Cerebellar cortex (tissue), 1 donor: ENCODE measurements at places on chromosomes 6 and 20.

- no peak for DNase-seq
Observed at GRCh38 chr20:52798124-52798523, 174.0 kb upstream of the TSHZ2 start.

DNA sequence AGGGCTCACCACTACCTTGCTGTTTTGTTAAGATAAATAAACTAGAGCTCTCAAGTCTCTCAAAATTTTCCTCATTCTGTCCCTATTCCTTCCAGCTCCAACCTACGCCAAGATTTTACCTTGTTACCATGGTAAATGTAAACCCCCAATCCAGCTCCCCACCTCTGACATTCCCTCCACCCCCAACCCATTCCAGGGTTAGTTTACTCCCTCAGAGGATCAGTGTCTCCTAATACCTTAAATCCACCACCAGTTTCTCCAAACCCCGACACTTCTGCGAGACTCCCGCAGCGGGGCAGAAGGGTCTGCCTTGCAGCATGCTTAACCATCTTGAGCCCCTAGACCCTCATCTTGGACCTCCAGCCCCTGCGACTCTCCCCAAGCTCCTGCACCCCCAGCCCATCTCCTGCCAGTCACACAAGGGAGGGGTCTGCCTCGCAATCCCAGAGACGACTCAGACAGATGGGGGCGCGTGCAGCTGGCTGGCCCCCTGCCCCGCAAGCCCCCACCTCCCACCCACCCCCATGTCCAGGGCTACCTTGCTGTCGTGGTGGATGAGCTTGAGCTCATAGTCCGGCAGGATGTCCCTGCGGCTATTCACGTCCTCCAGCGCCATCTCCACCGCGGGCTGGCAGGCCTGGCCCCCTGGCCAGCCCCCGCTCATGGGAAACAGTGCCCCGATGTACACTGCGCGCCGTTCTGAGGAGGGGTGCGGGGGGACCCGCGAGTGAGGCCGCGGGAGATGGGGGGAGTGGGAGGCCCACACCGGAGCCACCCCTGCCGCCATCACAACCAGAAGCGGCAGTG lies 5.8 kb downstream of the GABBR1 start:
- DNase-seq, result peak; percentile 14

DNA sequence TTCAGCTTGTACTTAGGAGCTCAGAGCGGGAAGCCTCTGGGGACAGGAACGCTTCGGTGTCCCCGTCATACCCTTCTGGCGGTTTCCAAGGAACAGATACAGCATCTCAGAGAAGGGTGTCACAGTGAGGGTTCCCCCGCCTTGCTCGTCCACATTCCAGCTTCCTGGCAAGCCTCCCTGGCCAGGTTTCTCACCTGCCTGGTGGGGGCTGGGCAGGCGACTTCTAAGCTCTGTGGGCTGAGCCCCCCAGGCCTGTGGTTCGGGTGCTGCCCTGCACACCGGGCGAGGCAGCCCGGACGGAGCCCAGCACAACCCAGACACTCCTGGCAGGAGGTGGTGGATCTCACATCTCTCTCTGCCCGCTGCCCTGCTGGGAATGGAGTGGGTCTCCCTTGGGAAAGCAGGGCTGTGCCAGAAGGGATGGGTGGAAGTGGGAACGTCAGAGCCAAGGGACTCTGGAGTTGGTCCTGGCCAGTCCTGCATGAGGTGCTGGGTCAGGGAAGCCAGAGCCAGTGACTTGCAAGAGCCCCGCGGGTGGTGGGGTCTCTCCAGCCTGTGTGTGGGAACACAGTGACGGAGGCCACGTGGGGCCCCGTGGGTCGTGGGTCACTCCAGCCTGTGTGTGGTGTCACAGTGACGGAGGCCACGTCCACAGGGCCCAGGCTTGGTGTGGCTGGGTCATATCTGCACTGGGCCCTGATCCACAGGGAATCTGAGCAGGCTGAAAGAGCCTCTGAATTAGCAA lies 47.7 kb upstream of the SMOC2 start:
- DNase-seq, result no peak

DNA sequence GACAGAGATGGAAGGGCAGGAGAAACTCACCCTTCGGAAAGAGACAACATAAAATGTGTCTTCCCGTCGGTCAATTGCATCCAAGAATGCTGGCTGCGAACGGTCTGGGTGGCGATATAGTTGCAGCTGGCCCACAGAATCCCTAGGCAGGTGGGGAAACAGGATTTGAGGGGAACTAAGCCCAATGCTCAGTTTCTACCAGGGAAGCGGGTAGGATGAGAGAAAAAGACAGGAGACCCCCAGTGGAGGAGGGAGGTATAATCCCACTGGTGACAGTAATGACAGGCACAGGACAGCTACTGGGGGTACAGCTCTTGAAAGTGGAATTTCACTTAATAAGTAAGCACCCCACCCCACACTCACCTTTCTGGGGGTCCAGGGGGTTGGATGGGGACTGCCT lies 7.5 kb upstream of the TNXB start:
- DNase-seq, result no peak

DNA sequence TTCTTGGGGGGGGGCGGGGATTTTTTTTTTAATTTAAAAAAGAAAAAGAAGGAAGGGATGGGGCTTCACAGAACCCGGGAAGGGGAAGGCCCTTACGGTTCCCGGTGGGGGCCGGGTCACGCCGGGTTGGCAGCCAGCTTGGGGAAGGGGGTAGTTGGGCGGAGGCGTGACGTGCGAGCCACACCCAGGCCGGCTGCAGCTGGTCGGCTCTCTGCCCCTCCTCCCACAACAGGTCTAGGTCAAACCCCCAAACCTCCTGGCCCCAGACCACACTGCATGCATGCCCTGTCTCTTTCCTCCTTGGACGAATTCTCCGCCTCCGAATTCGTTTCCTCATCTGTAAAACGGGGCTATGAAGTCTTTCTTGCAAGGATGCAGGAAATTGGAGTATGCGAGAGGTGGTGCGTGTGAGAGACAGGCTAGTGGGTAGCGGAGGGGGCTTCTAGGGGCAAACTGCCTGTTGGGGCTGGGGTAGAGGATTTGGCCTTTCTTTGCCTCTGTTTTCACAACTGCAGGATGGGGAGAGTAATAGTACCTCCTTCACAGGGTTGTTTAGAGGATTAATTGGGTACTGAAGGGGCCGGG lies 828 bp downstream of the HCK start:
- DNase-seq, result no peak

DNA sequence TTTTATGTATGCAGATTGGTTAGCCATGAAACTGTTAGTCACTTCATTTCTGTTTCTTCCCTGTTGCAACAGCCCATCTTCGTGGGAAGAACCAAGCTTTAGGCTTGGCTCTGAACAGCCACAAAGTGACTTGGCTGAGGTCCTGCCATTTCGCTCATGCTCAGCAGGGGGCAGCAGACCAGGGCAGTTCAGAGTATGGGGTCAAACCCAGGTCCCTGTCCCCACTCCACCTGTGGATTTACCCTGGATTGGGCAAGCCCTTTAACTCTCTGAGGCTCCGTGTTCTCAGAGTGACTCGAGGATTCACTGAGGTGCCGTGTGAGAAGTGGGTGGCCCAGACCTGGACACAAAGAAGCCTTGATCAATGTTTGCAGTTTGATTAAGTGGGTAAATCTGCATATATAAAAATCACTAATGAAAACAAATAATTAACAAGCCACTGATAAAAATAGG lies 19.8 kb upstream of the MAP1LC3A start:
- DNase-seq, result peak; percentile 31

DNA sequence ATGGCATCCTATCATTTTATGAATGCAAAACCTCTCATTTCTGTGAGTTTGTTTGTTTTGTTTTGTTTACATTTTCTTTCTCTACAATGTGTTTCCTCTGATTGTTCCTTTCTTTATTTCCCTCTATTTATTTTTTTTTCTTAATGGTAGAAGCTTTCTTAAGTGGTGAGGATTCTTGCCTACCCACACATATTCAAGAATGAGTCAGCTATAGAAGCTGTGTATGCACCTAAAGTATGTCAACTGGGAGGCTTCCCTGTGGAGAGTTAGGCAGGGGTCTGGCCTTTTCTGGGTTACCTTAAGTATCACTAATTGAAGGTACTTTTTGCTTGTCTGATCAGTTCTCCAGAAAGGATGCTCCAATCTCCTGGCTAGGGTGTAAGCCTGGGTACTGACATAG lies 354.0 kb downstream of the ESR1 start:
- no peak for DNase-seq

GRCh38 chr6:53679446-53679933 lies 13.9 kb upstream of the KLHL31 start:
- no peak for DNase-seq

DNA sequence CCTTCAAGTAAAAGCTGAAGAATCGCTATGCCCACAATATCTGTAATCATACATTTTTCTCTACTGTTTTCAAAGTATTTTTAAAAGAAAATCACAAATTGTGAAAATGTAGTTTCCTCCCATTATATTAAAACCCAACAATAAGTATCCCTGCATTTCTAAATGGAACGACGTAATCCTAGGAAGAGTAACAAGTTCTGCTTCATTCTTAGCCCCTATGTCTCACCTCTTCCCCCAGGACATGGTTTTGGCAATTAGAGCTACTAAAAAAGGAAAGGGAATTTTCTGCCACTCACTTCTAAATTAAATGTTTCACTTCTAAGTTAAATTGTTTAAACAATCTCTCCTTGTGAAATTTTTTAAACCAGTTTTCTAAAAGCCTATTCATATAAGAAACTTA lies 47.4 kb downstream of the TBPL1 start:
- DNase-seq, result no peak

- no peak for DNase-seq
Observed at GRCh38 chr6:103719545-103719944, 1140.2 kb downstream of the HACE1 start.

GRCh38 chr6:74114428-74114827 lies 418.4 kb downstream of the CD109 start:
- DNase-seq, result no peak

DNA sequence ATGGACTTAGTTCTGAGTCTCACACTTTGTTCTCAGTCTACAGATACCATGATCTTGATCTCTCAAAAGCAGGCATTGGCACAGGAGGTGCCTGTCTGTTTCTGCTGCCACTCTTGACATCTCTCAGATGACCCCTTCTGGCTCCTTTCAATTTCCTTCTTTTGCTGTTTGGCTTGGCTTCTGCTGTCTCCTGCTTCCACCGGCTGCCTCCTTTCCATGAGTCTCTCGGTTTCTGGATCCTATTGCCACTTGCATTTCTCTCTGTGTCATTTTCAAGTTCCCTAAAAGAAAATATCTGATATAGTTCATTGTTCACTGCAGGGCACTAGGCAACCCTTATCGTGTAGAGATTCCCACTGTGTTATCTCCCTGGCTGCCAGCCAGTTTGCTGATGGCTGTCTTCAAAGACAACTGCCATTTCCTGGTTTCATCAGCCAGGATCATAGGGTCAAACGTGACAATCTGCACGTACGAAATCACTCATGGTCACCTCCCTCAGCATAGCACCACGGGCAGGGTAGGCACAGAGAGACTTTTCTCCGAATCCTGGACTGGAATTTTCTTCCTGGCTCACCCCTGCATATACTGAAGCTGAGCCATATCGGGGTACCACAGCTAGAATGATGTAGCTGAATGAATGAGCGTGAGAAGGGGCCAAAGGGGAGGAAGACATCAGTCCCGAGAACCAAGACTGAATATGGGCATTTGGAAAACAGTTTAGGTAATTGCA lies 144.6 kb upstream of the TMEM170B start:
- no peak for DNase-seq

- no peak for DNase-seq
Observed at GRCh38 chr20:2871111-2871465, 2.2 kb upstream of the PTPRA start.

DNA sequence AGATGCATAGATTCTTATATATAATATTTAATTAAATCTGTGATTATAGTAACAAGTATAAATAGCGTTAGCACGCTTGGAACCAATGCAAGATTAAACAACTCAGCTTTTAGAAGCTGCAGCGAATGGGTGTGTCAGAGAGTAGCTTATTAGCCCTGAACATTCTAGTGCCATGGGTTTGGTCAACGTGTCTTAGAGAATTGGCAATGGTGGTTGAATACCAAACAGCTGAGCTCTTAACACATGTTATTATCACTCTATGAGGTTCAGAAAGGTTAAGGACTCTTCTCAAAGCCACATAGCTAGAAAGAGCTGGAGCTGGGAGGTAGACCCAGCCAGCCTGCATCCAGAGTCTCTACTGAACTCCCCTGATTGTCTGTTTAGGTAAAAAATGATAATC lies 284.2 kb upstream of the CHD6 start:
- no peak for DNase-seq

DNA sequence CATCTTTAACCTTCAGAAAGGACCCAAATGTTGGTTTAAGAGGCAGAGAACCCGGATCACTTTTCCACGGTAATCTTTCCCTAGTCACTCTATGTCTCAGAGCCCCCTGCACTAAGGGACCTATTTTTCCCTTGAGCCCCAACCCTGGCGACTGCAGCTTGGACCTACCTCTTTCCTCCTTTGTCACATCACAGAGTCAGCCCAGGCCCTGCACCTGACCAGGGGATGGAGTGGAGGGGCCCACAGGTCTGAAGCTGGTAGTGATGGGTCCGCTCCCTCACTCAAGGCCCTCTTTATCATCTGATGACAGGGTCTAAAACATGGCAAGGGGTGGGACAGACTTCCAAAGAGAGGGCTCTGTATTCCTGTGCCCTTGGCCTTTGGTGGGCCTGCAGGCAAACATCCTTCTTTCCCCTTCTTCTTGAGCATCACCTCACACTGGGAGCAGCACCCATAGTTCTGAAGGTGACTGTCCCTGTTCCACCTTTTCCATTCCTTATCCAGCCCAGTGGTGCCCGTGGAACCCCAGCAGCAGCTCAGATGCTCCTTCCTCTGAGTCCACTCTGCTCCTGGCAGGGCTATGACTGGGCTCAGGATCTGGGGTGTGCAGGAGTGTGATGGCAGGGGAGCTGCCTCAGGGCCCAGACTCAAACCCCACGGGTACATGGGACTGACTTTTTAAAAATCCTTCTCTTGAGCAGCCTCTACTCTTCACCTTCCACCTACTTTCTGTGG lies 6.3 kb downstream of the RAET1L start:
- DNase-seq, result no peak

DNA sequence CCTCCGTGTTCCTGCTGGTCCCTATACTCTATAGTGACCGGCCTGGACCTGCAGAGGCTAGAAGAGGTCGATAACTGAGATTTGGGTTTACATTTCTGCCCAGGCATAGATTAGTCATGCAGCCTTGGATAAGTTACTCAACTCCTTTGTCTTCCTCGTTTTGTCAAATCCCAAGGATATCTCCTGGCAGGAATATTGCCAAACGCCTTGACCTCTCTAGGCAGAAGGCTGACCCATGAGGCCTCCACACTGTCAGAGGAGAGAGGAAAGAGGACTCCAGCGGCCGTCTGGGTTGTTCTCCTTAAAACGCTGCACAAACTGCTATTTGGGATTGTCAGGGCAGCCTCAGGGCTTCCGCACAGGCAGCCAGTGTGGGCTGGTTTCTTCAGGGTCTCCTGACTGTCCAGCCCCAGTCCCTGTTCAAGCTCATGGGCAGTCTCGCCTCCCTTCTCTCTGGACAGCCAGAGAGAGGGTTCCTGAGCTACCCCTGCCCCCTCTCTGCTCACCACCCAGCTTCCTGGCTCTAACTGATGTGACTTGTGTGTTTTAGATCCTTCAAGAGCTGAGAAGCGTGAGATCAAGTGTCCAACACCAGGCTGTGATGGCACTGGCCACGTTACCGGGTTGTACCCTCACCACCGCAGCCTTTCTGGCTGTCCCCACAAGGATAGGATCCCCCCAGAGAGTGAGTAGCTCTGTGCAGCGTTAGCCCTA lies 44.7 kb upstream of the PCMTD2 start:
- DNase-seq, result no peak

GRCh38 chr20:40583205-40583604 lies 105.8 kb downstream of the MAFB start:
- DNase-seq, result no peak

- no peak for DNase-seq
Observed at GRCh38 chr6:137413482-137413881, 80.7 kb downstream of the OLIG3 start.
